ENCODE measurements at places on chromosomes 1 and 21.

DNA sequence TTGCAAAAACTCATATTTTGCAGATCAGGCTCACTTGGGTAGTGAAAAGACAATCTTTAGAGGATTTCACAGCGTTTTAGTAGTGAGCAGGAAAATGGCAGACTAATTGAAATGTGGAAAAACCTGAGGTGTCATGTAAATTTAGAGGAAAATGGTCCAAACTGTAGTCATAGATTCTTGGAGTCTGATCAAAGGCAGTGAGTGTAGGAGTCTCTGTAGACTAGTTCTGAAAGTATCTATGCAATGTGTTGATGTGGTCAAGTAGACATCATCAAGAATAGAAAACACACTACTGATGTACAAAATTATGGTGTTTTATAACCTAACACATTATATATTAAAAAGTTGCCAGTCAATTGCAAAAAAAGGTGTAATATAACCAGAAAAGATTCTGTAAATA is 143.2 kb upstream of the C1orf105 start:
- no peak for DNase-seq

- peak; percentile 15 for DNase-seq
Measured at GRCh38 chr1:111417755-111418154, 9.8 kb downstream of the OVGP1 start.

- DNase-seq = no peak
Measured at GRCh38 chr21:26909972-26910371, 56.9 kb downstream of the ADAMTS5 start.

- no peak for DNase-seq
Measured at GRCh38 chr21:46218906-46219590, 9.5 kb downstream of the LSS start.

DNA sequence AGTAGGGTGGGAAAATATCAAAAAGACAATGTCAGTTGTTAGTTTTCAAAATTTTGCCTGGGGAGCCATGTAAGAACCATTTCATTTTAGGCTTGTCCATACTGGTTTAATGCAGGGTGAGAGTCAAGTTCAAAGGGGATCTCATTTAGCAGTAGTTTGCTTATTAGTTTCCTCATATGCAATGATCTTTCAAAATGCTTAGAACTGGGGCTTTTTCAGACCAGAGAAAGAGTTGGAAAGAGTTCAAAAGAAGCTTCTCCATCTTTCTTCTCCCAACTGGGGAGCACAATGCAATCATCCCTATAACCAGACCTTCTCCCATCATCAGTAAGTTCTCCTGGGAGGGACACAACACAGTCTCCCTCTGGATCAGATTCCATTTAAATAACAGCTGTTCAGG is 16.5 kb upstream of the SLC30A1 start:
- DNase-seq = no peak

DNA sequence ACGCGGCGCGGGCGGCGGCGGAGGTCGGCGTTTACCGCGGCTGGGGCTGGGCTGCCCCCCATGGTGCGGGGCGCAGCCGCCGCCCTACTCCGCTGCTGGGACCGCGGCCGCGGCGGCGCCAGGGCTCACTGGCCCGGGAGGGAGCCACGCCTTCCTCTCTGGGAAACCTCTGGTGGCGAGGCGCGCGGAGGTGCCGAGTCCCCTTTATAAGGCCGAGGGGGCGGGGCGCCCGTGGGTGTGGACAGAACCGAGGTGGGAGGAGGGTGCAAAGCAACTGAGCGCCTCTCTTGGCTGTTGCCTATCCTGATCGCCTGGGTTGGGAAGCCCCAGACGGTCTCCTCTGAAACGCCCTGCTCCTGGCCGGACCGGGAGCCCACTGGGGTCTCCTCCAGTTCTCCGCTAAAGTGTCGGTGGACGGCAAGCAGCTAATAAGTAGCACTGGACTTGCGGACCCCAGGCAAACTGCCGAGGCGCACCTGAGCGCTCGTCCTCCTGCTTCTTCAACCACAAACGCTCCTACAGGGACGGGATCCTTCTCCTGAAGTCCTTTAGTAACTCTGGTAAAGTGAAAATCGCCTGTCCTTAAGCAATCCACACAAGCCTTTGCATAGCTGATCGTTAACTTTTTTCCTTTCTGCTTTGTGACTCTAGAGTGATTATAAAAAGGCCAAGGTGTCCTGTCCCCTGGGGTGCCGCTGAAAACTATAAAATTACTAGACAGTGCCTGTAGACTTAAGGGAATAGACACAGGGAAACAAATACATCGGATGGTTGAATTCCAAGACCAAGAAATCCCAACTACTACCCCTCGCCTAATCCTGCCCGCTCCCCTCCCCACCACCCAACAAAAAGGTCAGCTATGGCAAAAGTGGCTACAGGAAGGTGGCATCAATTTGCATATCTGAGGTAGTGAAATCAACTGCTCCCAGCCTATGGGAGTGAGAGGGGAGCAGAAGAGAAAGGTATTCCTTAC is at the start of gene PTGER3:
Gene PTGER3, minus strand, starts transcription at position 182 of the 973 bp plus-strand sequence. CDS start 239 bp downstream, outside the sequence.
- DNase-seq = peak; percentile 77

DNA sequence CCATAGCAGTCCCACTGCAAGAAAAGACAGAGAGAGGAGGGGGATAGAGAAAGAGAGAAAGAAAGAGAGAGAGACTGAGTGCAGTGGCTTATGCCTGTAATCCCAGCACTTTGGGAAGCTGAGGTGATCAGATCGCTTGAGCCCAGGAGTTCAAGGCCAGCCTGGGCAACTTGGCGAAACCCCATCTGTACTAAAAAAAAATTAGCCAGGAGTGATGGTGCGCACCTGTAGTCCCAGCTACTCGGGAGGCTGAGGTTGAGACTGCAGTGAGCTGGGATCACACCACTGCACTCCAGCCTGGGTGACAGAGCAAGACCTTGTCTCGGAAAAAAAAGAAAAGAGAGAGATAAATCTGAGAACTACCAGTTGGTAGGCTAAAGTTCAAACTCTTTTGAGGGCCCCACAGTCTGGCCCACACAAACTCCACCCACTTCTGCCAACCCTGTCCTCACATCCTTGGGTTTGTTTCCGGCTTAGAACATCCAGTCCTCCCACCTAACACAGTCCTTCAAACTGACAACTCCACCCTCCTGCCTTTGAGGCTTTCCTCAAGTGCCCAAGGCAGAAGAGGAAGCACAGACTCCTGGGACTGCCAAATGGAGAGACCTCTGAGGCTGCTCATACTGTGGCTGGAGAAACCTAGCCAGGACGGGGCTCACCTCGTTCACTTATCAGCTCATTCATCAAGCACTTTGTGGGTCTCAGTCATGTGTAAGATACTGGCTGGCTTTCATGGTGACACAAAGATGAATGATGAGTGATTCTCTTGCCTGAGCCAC is 20.1 kb downstream of the TFAP2E start:
- no peak for DNase-seq

DNA sequence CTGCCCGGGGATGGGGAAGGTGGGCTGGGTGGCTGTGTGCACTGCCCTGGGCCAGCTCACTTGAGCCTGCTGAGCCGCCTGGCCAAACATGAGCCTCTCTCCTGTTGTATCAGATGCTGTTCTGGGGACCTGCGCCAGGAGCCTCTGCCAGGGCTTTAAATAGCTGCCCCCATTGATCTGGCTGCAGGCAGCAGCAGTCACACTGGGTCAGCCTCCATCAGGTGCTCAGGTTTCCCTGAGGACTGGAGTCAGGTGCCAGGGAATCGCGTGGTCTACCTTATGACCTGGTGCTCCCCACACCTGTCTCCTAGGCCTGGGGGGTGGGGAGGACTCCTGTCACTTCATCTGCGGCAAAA is 700 bp upstream of the CCDC28B start:
- peak; percentile 45 for DNase-seq

DNA sequence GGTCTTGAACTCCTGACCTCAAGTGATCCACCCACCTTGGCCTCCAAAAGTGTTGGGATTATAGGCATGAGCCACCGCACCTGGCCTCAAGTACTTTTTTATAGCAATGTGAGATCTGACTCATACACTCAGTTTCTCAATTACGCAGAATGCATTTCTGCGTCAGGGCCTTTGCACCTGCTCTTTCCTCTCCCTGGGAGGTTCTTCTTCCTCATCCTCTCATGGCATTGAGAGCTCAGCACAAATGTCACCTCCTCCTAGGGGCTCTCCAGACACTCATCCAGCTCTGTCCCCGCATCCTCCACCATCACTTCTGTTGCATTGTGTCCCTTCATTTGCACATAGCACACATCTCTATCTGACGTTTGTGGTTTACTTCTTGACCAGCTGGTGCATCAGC is 418.8 kb downstream of the PTPRU start:
- DNase-seq = no peak

GRCh38 chr1:213979751-213980586 is 7.8 kb upstream of the PROX1 start:
- no peak for DNase-seq

- DNase-seq = no peak
Measured at GRCh38 chr1:94646786-94647555, 105.4 kb upstream of the F3 start.

- no peak for DNase-seq
Measured at GRCh38 chr1:46380508-46380907, 13.6 kb upstream of the FAAH start.

DNA sequence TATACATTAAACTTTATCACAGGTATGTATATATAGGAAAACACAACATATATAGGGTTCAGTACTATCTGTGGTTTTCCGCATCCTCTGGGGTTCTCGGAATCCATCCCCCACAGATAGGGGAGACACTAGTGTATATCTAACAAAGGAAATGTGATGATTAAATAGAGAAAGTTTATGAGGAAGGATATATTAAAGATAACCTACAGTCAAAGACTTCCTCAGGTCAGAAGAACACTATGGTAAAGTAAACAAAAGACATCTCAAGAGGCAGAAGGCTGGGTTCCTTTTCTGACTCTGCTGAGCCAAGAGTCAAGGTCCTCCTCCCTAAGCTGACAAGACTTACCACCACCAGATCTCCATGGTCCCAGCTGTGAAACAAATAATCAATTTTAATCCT is 12.1 kb downstream of the USP24 start:
- DNase-seq = no peak

- no peak for DNase-seq
Measured at GRCh38 chr1:219771080-219771479, 157.3 kb downstream of the SLC30A10 start.

DNA sequence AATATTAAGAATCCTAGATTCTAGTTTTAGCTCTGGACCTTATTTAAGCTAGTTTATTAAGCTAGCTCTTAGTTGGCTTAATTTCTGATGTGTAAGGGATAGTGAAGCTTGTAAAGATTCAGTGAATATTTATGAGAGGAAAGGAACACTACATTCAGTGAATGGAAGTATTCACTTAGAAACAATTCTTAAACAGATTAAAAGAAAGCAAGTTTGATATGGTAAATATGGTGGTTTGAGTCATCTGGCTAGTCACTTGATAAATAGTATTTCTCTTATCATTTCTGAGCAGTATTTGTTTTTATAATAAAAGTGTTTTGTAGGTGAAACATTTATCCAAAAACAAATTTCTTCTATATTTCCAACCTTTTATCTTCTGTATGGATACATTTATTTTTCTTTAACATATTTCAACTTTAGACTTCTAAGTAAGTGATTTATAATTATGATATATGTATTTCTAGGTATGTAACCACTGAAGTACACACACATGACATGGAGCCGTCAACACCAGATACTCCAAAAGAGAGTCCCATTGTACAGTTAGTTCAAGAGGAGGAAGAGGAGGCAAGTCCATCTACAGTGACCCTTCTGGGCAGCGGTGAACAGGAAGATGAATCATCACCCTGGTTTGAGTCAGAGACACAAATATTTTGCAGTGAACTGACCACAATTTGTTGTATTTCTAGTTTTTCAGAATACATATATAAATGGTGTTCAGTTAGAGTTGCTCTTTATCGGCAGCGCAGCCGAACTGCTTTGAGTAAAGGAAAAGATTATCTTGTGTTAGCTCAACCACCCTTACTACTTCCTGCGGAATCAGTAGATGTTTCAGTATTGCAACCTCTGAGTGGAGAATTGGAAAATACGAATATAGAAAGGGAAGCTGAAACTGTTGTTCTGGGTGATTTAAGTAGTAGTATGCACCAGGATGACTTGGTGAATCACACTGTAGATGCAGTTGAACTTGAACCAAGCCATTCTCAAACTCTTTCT is 55.6 kb downstream of the SUCO start:
- DNase-seq = no peak

DNA sequence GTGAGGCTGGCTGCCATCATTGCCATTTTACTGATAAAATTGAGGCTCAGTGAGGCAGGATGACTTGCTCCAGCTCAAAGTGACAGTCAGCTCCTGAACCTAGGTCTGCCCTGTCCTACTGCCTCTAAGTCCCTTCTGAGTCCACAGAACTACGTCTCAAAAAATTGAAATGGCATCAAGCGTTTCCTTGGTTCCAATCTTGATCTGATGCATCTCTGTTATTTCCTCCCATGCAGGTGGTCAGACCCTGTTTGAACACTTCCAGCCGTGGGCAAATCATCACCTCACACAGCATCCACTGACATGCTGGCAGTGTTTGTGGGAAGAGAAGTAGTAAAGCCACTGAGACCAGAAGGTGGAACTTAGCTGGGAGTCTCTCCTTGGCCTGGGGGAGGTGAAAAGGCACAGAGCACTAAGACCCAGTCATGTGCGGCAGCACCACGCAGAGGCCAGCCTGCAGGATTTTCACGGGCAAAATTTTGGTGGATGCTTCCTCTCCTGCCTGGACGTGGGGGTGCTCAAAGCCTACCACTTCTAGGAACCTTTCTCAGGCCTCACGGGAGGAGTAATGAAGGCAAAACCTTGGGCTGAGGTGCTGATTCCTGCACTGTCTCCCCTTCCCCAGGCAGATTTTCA is 7.8 kb upstream of the CPLANE2 start:
- no peak for DNase-seq

DNA sequence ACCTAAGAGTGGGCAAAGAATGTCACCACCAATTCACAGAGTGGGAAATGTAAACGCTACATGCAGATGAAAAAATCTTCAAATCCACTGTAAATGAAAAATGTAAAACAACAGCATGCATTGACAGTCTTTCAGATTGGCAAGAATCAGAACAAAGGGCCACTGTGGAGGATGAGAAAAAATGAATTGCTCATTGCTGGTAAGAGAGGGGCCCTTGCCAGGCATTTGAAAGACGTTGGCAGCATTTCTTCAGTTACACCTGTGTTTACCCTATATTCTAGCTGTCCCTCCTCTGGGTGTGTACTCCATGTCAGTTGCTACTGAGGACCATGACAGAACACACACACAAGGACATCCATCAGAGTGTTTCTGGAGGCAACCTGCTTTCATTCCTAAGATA is 25.8 kb upstream of the AADACL3 start:
- no peak for DNase-seq

DNA sequence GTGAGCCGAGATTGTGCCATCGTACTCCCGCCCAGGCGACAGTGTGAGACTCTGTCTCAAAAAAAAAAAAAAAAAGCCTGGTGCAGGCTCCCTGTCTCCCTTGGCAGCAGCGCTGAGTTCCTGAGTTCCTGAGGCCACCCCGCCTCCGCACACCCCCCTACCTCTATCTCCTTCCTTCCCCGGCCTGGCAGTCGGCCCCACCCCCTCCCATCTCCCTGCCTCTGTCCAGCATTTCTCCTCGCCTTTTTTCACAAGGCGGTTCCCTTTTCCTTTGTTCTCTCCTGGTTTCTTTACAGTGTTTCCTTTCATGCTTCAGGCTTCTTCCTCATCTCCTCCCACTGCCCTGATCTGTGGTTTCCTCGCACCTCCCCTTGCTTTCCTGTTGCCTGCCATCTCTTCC is 2.7 kb downstream of the RORC start:
- DNase-seq = no peak

- peak; percentile 38 for DNase-seq
Measured at GRCh38 chr1:18109756-18110597, 2.4 kb downstream of the IGSF21 start.

- peak; percentile 29 for DNase-seq
Measured at GRCh38 chr1:77888781-77889642, 588 bp downstream of the NEXN start.
